ENCODE measurements at places on chromosomes 12 and 14.

- no peak for DNase-seq
Measured at GRCh38 chr14:67050896-67051295, 138.3 kb upstream of the GARIN2 start.

- DNase-seq: no peak
Measured at GRCh38 chr12:56081393-56082347, 1.7 kb downstream of the ERBB3 start.

DNA sequence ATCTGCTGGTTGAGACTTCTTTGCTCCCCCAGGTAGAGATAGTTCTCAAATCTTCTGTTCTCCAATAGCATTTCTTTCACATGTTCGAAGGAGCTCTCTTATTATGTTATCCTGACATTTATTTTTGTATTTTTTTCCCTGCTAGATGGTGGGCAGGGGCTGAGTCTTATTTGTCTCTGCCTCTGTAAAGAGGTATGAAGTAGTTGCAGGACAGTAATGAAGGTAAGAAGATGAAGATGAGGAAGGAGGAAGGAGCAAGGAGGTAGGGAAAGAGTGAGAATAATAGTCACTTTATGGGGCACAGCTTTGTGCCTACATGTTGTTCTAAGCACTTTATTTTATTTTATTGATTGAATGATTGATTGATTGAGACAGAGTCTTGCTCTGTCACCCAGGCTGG is 5.0 kb upstream of the CIROP start:
- DNase-seq: no peak

DNA sequence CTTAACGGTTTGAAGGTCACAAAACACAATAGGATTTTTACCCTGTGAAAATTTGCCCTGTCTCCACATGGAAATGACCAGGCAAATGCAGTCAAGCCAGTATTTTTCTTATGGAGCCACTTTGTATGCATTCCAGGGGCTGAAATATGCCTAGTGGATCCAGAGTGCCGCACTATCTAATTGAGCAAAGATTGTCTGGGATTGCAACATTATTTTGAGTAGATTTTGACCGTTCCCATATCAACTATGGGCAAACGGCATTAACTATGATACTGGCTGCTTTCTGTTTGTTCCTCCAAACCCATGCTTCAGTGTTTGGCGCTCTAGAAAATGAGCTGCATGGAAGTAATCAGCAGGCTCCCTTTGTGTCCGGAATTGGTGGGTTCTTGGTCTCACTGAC is 223.0 kb downstream of the BTG1 start:
- DNase-seq: no peak

DNA sequence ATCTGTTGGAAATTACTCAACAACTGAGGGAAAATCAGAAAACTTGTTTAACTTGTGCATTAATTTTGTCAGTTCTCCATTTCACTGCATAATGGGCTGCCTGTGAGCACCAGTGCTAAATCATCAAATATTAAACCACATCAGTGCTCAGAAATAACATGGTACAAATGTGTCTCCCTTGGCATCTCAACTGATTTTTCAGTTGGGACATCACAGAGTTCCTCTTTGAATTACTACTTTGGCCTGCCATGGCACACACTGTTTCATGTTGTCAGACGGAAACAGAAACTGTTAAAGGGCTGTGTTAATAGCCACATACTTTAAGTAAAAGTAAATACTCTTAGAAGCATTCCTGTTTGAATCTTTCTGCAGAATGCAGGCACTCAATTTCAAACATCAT is 42.1 kb upstream of the STRN3 start:
- DNase-seq: no peak

DNA sequence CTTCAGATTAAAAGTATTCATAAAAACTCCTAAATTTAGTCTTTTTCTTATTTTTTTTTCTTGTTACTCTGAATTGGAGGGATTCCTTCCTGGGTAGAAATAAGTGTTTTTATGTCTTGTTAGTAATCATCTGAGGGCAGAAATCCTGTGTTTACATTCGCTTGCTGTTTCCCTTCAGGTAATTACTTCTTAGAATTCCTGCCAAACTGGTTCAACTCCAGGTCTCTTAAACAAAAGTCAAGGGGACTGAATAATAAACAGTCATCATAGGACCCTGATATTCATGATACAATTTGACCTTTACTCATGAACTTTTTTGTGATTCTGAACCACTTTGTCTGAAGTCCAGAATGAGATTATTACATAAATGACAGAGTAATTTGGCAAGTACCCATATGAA is 843.9 kb downstream of the FLRT2 start:
- no peak for DNase-seq

DNA sequence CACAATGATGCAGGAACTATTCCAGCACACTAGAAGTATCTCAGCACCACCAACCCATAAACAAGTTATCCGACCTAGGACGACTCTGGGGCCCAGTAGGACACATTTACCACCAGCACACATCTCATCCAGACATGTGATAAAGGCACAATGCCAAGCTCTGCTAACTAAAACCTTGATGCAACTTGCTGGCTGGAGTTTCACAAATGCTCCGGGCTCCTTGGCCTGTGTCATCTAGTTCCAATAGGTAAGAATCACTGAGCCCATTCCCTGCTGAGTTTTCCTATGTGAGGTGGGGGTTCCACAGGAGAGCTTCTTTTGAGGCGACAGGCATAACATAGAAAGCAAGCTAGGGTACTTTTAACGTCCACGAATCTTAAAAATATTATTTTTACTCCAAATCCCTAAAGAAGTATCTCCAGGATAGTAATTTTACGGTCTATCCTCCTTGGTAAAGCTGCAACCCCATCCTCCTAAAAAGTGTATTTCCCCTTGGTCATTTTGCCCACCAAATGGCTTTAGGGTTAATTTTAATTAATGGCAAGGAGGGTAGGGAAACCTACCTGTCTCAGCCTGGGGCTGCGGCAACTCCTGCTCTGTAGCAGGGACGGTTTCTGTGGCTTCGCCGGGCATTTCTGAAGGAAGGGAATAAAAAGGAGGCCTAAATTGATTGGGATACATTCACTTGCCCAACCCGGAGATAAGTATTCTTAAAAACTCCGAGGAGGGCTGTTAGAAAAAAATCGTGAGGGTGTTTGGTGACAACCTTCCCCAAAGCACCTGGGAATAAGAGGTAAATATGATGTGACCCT is 1.0 kb downstream of the NACA start:
- no peak for DNase-seq

DNA sequence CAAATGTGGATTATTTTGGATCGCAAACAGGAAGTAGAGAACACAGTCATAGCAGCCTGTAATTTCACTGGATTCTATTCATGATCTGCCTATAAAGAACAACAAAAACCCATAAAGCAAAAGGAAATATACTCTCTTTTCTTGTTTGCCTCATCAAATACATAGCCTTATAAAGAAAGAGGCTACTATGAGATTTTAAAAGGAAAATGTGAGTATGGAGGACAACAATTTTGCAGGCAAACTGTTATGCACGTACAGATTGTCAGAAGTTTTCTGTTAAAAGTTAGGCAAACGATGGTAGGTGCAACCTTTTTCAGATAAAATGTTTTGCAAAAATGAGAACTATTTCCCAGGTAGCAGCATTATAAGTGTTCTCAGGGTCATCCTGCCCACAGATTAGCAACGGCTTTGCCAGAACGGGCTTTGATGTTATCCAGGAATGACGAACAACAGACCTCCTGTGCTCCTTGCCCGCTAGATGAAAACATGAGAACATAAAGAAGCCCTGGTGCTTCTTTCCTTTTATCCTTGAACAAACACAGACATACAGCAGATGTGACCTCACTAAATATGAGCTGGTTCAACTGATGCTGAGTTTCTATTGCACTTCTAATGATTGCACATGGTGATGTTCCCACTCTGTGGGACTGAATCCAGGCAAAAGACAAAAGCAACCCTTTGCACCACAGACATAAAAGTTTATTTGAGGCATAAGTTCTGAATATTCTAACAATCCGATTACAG is 88.1 kb downstream of the ITPR2 start:
- DNase-seq: no peak

- no peak for DNase-seq
Measured at GRCh38 chr12:124687917-124688316, 120.5 kb upstream of the NCOR2 start.

DNA sequence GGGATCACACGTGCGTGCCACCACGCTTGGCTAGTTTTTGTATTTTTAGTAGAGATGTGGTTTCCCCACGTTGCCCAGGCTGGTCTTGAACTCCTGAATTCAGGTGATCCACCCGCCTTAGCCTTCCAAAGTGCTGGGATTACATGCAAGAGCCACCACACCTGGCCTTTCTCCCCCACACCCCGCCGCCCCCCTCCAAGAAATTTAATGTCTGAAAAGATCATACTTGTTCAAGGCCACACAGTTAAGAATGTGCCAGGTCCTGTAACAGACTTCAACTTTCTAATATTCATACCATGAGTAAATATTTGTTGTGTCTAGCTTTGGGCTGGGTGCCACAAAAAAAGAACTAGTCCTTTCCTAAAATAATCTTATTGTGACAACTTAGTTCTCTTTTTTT is 9.1 kb downstream of the GATC start:
- no peak for DNase-seq

GRCh38 chr12:88092771-88093170 is 49.1 kb downstream of the CEP290 start:
- DNase-seq: no peak

- no peak for DNase-seq
Measured at GRCh38 chr12:74515849-74516248, 21.8 kb upstream of the ATXN7L3B start.

- DNase-seq: no peak
Measured at GRCh38 chr14:72917094-72917802, 9.0 kb upstream of the DCAF4 start.

DNA sequence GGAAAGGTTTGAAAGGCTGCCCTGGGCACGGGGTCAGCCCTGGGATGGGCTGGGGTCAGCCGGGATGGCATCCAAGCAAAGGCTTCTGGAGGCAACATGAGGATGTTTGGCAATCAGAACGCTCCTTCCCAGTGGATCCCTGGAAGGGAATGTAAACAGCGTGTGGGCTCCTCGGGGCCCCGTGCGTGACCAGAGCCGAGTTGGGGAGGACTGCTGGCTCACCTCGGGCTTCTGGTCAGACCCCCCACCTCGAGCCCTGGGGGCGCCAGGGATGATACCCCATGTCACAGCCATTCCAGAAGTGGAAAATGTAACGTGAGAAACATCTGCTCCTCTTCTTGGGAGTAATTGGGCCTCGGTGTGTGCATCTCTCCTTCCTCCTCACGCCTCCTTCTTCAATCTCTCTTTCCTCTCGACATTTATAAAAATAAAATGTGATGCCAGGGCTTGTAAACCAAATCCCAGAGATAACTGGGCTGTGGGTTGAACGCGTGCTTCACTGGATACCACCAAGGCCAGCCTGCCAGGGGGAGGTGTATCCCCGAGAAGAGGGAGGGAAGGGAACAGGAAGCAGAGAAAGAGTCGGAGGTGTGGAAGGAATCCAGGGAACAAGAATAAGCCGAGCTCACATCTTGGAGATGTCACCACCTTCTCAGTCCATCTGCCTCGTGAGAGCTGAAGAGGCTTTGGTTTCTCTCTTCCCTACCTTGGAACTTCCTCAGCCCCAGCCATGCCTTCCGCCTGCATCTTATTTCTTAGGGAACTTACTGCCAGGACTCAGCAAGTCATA is 144.8 kb downstream of the NUAK1 start:
- no peak for DNase-seq

DNA sequence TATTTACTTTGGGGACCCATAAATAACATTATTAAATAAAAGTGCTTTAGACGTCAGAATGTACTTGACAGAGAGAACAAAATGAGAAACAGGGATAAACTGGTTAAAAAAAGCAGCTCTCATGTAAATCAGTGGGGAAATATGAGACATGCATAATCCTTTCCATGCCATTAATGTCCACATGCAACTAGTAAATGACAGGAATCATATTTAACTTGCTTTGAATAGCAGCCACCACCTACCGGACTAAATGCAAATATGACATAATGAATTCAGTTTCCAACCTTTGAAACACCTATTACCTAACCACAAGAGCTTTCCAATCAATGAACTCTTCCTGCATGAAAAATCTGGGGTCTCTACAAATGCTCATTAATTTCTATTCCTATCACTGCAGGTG is 19.6 kb downstream of the FGD6 start:
- no peak for DNase-seq

GRCh38 chr12:26188641-26189040 is 6.7 kb upstream of the SSPN start:
- no peak for DNase-seq

GRCh38 chr12:95637471-95638155 is 86.3 kb upstream of the USP44 start:
- no peak for DNase-seq

GRCh38 chr14:63328787-63329737 is 10.3 kb upstream of the GPHB5 start:
- DNase-seq: no peak

DNA sequence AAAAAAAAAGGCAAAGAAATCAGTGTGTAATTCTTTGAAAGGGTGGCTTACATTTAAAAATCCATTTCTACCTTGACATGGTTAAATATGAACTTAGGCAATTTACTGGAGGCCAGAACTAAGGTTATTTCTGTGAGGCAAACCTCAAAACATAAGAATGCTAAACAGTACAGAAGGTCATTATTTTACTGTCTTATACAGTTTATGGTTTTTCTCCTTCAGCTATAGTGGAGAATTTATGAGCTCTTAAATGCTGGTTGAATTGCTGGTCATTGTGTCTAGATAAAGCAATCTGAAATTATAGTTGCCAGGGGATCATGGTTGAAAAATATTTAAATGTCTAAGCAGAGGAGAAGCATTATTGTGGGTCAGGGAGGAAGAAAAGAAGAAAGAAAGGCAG is 70.5 kb downstream of the TRIM9 start:
- DNase-seq: no peak

DNA sequence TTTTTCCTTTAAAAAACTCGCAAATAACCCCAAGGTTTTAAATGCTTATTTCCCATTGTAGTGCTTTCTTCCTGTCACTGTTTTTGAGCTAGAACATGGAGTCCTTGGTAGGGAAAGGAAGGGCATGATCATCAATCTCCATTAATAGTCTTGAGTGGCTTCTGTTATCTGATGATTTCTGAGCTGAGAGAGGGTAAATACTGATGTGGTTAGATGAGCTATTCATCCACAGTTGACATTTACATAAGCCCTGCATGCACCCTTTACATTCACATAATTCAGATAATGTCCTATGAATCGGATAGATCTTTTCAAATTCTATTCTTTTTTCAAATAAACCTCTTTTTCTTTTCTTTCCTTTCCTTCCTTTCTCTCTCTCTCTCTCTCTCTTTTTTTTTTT is 81.4 kb downstream of the NTN4 start:
- no peak for DNase-seq

DNA sequence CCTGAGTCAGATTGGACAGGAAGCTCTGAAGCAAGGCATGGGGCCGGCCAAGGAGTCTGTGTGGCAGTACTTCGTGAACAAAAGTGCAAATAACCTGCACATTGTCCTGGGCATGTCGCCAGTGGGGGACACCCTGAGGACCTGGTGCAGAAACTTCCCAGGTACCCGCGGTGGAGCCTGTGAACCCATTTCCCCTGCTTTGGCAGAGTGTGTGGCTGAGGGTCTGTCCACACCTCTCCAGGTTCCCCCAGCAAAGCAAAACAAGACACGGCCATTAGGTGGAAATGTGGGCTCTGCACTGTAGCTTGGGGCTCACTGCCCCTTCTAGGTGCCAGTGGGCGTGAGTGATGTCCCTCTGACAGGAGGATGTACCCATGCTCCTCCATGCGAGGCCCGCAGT is 79.4 kb downstream of the CCDC92 start:
- no peak for DNase-seq

Measured in H1 (cell line).